ENCODE measurements at places on chromosomes 2 and 18.

DNA sequence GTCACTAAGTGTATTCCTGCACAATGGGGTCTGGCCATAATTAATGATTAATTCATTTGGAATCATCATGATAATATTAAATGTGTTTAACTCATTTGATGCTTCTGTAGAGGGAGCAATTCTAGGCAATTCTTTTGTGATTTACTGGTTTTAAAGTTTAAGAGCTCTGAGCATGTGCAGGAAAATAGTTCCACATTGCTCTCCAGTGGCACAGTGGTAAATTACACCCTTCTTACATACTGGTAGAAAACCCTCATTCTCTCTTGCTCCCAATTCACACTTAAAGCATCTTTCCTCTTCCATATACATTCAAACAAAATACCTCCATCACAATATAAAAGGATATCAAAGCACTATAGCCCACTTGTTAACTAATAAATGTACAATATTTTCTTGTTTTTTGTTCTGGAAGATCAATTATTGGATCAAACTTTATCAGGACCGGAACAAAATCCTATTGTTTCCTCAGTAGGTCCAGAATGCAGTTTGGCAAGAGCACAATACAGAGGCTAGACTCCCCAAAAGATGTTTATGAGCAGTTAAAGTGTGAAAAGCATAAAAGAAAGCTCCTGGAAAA lies 844.3 kb downstream of the MBD2 start:
- DNase-seq: no peak

- no peak for DNase-seq
These were observed 84.6 kb downstream of the MYO1B start for GRCh38 chr2:191329841-191330240.

DNA sequence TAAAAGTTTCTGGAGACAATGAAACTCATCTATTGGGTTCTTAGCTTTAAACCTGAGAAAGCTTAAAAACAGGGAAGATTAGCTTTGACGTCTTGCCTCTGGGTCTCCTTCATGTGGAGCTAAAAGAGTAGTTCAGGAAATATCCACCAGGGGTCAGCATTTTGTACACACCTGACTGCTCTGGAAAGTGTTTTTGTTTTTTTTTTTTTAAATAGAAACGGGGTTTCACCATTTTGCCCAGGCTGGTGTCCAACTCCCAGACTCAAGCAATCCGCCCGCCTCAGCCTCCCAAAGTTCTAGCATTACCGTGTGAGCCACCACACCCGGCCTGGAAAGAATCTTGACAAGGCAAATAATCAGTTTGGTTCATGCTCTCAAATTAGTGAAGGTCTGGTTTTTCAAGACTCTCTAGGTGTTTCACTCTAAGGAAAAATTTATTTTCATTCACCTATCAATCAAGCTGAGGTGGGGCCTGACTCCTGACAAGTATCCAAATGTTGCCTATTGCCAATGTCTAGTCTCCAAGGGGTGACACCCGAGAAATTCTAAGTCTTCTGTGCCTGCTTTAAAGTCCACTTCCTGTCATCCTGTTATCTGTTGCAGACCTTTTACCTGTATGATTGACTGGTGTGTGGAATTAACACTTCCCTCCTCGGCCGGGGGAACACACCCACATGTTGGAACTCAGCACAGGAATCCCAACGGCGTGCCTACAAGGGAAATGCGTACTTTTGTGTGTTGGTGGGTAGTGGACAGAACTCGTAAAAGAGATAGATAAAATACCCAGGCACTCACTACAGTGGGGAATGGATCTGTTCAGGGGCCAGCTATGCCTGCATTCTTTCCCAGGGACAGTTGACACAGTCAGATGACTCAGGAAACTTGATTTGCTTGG lies 11.3 kb downstream of the IL1RN start:
- DNase-seq: peak; percentile 10

- no peak for DNase-seq
These were observed 21.1 kb upstream of the KLHL29 start for GRCh38 chr2:23363831-23364230.

- DNase-seq: no peak
These were observed 381.5 kb upstream of the ETAA1 start for GRCh38 chr2:67015681-67016080.

- DNase-seq: no peak
These were observed at the start of gene MAP3K20 for GRCh38 chr2:173075781-173076580. TSS of gene MAP3K20 (plus strand) at chr2:173075846. CDS start at chr2:173091032, 15,186 bp downstream.

- no peak for DNase-seq
These were observed 218.2 kb downstream of the HRH4 start for GRCh38 chr18:24678626-24679025.

DNA sequence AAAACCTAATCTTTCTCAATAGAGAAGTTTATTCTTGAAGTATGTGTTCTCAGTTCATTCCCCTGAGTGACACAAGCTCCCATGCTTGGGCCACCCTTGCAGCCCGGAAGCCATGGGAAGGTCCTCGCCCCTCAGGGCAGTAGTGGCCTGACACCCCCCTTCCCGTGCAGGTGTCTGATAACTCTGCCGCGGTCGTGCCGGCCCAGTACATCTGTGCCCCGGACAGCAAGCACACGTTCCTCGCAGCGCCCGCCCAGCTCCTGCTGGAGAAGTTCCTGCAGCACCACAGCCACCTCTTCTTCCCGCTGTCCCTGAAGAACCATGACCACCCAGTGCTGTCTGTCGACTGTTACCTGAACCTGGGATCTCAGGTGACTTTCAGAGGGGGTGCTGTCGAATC lies 32.4 kb downstream of the NTSR2 start:
- DNase-seq: no peak

DNA sequence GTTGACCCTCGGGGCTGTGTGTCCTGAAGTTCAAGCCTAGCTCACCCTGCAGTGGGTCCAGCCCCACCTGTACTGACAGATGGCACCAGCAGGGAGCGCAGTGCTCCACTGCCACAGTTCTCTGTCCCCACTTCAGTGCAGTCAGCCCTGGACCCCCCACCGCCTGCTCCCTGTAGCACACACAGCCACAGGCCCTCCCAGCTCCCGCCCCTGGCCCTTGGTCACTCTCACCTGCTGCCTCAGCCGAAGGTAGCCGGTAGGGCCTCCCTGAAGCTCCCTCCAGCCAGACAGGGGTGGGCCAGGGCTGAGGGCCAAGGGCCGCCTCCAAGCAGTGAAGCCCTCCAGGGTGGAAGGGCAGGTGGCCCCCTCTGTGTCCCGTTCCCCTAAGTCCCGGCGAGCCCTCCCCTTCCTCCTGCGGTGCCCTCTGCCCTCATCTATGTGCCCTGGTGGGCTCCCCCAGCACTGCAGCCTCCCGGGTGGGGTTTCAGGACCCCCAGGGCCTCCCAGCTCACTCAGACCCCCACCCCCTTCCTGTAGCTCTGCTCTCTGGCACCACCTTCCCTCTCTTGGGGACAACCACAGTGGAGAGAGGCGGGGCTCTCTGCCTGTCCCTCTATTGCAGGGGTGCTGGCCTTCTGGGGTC lies 10.8 kb upstream of the ALPP start:
- no peak for DNase-seq

DNA sequence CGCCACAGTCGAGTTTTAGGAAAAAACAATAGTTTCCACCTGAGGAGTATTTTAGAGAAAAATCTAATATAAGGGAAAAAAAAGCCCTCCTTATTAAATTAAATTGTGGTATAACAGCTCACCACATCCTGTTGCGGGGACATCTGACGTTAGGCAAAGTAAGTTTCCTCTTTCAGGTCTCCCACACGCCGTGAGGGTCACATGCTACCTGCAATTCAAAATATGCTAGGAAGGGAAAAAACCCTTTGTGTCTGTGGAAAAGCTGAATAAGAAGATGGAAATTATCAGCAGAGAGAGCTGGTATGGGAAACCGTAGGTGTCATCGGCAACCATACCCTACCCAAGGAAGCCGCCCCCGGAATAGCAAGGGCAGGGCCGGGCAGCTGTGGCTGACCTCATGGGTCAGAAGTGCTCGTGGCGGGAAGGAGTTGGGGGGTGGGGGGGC lies 128.0 kb downstream of the NFATC1 start:
- no peak for DNase-seq

DNA sequence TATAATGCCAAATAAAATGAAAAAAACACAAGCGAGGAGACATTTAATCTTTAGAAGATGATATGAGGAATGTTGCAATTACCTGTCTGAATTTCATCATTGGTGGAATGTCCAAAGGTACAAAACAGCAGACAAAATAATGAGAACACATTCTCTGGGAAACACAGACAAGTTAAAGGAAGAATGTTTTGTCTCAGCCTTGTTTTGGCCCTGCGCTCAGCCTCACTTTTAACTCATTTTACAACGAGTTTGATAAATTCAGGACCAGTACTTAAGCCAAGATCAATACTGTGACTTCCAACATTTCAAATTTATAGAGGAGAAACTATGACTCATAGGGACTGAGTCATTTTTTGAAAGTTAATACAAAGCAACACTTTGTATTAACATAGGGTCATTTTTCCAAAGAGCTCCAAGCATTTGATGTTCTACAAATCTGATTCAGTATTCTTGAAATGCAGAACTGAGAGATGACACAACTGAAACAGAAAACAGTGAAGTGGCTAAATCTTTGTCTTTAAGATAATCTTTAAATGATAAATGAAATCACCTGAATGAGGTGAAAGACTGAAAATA lies 833.2 kb upstream of the CHAC2 start:
- DNase-seq: no peak

- no peak for DNase-seq
These were observed 342.2 kb downstream of the CMPK2 start for GRCh38 chr2:6523476-6523875.

GRCh38 chr2:164688896-164689419 lies 67.7 kb upstream of the GRB14 start:
- DNase-seq: no peak

GRCh38 chr2:137921105-137921880 lies 43.0 kb upstream of the HNMT start:
- no peak for DNase-seq

DNA sequence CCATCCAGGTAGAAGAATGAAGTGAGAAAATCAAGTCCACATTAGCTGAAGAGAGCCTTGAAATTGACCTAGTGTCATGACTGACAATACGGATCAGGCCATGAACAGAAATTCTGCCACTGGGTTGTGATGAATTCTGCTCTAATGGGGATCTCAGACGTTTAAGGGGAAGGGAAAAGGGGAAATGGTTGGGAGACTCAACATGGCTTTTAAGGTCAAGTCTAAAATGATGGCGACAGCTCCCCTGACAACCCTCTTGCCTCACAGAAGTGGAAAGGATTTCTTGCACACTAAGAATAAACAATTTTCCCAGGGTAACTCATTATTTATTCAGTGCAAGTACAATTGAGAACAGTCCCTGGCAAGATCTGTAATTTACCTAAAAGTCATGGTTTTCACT lies 302.5 kb upstream of the ACVR2A start:
- no peak for DNase-seq

GRCh38 chr2:231932985-231933915 lies 7.1 kb upstream of the NPPC start:
- no peak for DNase-seq

GRCh38 chr2:177675350-177675821 lies 282.8 kb downstream of the AGPS start:
- no peak for DNase-seq

- DNase-seq: peak; percentile 98
These were observed 211.8 kb downstream of the SLC8A1 start for GRCh38 chr2:40240070-40240469.

DNA sequence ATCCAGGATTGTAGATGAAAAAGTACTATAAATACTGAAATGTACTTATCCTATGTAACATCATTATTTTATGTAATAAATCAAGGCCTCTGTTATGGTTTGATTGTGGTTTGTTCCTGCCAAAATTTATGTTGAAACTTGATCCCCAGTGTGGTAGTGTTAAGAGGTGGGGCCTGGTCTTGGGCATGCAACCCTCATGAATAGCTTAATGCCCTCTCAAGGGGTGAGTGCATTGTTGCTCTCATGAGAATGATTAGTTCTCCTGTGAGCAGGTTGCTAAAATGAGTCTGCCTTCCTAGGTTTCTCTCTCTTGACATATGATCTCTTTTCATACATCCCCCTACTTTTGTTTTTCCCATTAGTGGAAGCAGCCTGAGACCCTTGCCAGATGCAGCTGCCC lies 915.4 kb downstream of the TSN start:
- DNase-seq: no peak

GRCh38 chr2:104213758-104214157 lies 640.2 kb upstream of the POU3F3 start:
- DNase-seq: no peak

- DNase-seq: peak; percentile 27
These were observed 70.1 kb downstream of the BCL11A start for GRCh38 chr2:60483401-60483800.

DNA sequence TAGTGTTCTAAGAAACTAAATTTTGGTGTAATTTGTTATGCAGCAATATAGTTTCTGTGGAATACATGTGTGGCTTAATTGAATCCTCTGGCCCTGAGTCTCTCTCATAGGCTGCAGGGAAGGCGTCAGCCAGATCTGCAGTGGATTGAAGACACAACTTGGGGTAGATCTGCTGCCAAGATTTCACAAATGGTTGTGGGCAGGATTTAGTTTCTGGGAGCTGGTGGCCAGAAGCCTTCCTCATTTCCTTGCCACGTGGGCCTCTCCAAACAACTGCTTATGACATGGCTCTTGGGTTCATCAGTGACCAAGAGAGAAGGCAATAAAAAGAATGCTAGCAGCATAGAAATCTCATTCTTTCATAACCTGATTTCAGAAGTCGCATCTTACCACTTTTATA lies 28.2 kb downstream of the CCDC102B start:
- peak; percentile 34 for DNase-seq

DNA sequence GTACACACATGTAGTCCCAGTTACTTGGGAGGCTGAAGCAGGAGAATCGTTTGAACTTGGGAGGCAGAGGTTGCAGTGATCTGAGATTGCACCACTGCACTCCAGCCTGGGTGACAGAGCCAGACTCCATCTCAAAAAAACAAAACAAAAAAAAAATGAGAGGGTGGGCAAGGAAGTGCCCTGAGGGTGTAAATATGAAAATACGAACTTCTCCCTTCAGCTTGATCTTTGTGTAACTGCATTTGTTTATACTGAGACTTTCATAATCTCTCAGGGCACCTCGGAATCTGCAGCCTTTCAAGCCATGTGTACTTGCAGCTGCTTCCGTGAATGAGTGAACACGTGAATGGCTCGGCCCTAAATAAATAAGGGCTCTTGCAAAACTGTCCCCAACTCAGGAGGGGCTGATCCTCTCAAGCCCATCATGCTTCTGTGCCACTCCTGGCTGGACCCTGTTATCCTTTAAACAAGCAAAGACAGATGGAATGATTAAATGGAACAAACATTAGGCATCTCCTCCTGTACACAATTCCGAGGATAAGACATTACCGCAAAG lies 96.8 kb downstream of the BOD1L2 start:
- no peak for DNase-seq

- DNase-seq: no peak
These were observed 1.3 kb downstream of the LRRTM4 start for GRCh38 chr2:77520641-77521547.

DNA sequence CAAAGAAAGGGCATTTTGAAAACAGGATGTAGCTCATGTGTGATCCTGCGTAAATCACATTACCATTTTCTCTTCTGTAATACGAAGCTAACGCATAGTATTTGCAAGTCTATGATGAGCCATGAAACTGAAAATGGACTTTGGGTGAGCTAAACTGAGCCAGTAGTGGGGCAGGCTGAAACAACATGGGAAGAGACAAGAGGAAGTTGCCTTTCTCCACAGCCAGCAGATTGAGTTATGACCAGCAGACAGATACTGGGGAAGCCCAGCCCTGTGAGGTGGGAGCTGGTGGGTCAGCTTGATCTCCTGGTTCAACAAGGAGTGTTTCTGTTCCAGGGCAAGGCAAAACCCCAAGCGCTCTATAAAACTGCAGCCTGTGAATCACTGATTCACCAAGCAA lies 11.8 kb downstream of the CYRIA start:
- no peak for DNase-seq

Data from GM04503 (cell line).